ENCODE measurements at places on chromosomes 6 and 20.

- DNase-seq: no peak
Observed at GRCh38 chr6:17962436-17963031, 24.9 kb downstream of the KIF13A start.

- peak; percentile 26 for DNase-seq
Observed at GRCh38 chr6:159788753-159789376, 537 bp downstream of the TCP1 start.

DNA sequence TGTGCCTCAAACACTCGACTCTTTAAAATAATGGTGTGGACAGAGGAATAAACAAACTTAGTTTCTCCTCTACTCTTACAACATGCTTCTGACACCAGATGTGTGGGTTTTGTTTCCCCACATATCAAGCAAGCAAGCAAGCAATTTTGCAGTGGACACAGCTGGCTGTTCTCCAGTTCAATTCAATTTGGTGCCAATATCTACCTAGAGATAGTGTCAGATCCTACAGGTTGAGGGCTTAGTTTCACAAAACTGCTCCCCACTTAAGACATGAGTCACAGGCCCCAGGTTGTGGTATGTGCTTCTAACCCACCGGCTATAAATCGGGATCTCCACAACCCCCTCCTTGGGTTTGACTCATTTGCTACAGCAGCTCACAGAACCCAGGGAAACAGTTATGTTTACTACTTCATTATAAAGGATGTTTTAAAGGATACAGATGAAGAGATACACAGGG is 131.4 kb upstream of the TRAF3IP2 start:
- DNase-seq: peak; percentile 68

DNA sequence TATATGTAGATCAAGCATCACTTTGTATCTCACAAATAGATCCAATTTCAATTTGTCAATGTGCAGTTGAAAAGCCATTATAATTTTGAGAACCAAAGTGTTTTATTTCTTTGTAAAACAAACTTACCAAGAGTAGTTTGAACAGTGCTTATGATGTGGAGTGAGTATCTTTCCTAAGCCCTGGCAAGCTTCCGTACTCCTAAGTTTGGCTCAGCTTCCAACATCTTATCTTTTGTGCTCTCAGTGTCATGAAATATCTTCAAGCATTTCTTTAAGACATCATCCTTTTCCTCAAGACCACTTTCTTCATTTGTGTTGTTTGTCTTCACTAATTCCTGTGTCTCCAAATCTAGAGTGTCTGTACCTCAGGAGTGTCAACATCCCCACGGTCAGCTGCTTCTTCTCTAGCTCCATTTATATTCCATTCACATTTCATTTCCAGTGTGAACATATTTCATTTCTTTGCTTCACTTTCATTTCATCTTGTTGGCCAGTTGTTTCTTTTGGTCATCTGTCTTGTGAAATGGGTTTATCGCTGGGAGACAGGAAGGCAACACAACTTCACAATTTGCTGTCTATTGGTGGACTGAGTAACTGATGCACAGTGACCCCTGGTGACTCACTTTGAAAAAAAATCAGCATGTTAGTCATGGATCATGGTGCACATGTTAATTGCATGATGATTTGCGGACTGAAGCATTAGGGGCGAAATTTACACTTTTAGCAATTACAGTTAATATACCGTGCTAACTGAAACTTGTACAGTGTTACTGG is 36.9 kb downstream of the SLC24A3 start:
- DNase-seq: no peak

DNA sequence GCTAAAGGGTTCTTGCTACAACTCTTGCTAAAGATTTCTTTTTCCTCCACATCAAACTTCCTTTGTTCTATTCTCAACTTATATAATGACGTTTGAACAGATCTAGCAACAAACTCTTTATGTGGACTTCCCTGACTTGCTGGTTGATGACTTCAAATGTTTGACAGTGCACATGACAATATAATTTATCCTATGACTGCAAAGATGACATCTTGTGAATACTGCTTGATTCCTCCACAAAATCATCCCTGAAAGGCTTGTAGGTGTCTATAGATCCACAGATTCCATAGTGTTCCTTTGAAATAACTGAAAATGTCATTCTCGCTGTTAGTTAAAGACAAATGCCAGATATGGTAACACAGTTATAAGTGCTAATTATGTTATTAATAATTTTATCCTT is 478.9 kb downstream of the NKAIN2 start:
- no peak for DNase-seq
